ENCODE measurements at places on chromosomes 5 and 9. TPM values are rescaled to one million over a fixed set of nuclear protein-coding genes. Genes with fewer than 3 reads are reported as not detected.

Gene IL4
- total RNA-seq, result not detected

Gene UGT3A1
- total RNA-seq, result 0.12 TPM

Gene PCDHGA2
- total RNA-seq, result 0.72 TPM

Gene SPATA9
- total RNA-seq, result 0.36 TPM

Gene NR6A1
- total RNA-seq, result 1.1 TPM

Gene TIMD4
- 0.17 TPM for total RNA-seq

Gene TEX48
- total RNA-seq, result not detected

Gene HTR1A
- total RNA-seq, result not detected

Gene SLC22A4
- 0.75 TPM for total RNA-seq

Gene LURAP1L
- 5.2 TPM for total RNA-seq

Gene NOXA1
- total RNA-seq, result 0.14 TPM

Gene PCDH12
- under 0.01 TPM for total RNA-seq

Gene F2R
- total RNA-seq, result 41.4 TPM

Gene NUDT2
- total RNA-seq, result 31.1 TPM

Gene TMEFF1
- 3.5 TPM for total RNA-seq

Gene NR5A1
- not detected for total RNA-seq

Gene MORN5
- not detected for total RNA-seq

Gene C9orf50
- not detected for total RNA-seq

Gene PCDHA1
- not detected for total RNA-seq

Gene CAMK2A
- not detected for total RNA-seq

Gene CYLC2
- not detected for total RNA-seq

Gene FOXD4L4
- total RNA-seq, result not detected

Gene TAS2R1
- total RNA-seq, result not detected

Gene ADRB2
- 2.6 TPM for total RNA-seq

Gene RASGEF1C
- not detected for total RNA-seq

Gene LCP2
- not detected for total RNA-seq

Gene PLPP1
- total RNA-seq, result 19.8 TPM

Gene SIT1
- not detected for total RNA-seq

Gene BHMT
- total RNA-seq, result 1.2 TPM

Gene NRARP
- total RNA-seq, result 2.2 TPM

Gene HRCT1
- total RNA-seq, result not detected

Gene SHISAL2B
- total RNA-seq, result not detected

Gene RNF44
- 17.1 TPM for total RNA-seq

Gene FAT2
- under 0.01 TPM for total RNA-seq

Gene MAST4
- 17.3 TPM for total RNA-seq

Gene DOCK8
- 0.51 TPM for total RNA-seq

Gene MGAT1
- total RNA-seq, result 71.7 TPM

Data from epithelial cell of proximal tubule (primary cell).